Ammon's horn (tissue), 1 donor: ENCODE measurements at places on chromosomes 16 and 17.

DNA sequence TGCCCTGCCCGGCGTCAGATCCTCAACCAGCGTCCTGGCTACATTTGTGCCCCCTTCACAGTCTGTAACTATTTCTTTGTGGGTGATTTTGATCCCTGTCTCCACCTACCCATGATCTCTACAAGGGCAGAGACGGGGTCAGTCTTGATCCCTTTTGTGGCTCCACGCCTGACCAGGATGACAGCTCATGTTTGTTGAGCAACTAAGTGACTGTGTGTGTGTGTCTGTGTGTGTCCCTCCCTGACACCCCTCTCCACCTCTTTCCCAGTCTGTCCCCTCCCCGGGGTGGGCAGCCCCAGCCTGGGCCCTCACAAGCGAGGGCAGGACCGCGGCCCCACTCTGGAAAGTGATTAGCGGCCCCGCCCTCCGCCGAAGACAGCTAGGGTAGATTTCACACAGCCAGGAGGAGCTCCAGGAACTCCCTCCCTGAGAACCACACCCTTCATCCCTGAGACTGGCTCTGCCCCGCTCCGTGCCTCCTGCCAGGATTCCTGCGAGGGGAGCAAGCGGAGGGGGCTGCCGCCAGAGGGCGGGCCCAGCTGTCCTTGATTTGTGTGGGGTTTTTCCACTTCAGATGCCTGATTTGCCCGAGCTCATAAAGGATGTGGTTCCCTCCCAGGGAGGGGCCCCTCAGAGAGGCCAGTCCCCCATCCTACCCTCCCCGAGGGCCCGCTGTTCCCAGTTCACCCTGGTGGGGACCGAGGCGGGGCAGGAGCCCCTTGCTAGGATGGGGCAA is 5.3 kb upstream of the HS3ST6 start:
- no peak for DNase-seq

GRCh38 chr17:63578027-63578768 is 22.5 kb upstream of the TACO1 start:
- no peak for DNase-seq

- DNase-seq = no peak
Measured at GRCh38 chr16:64047207-64047606, 1074.7 kb downstream of the CDH11 start.

- DNase-seq = no peak
Measured at GRCh38 chr16:12268606-12269005, 292.1 kb downstream of the SNX29 start.

GRCh38 chr16:25868706-25869370 is 177.1 kb downstream of the HS3ST4 start:
- DNase-seq = no peak

- DNase-seq = no peak
Measured at GRCh38 chr17:30848021-30848420, 16.3 kb downstream of the ATAD5 start.

DNA sequence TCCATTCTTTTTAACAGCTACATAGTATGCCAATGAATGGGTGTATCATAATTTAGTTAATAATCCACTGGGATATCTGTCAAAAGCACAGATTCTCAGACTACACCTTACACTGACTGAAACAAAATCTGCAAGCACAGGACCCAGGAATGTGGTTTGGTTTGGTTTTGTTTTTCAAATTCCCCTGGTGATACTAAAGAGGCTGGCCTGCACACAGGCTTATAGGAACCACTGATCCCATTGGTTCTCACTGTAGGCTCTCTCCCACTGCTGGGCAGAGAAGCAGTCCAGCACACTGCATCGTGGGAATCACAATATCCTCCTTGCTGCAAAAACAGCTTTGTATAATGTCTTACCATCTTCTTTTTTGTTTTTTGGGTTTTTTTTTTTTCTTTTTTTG is 67.1 kb downstream of the TEX14 start:
- no peak for DNase-seq

GRCh38 chr17:8949061-8949661 is 16.3 kb downstream of the PIK3R5 start:
- DNase-seq = no peak

- no peak for DNase-seq
Measured at GRCh38 chr16:11329071-11329491, 16.2 kb upstream of the RMI2 start.

- no peak for DNase-seq
Measured at GRCh38 chr17:18344021-18344420, 19.3 kb downstream of the SHMT1 start.

DNA sequence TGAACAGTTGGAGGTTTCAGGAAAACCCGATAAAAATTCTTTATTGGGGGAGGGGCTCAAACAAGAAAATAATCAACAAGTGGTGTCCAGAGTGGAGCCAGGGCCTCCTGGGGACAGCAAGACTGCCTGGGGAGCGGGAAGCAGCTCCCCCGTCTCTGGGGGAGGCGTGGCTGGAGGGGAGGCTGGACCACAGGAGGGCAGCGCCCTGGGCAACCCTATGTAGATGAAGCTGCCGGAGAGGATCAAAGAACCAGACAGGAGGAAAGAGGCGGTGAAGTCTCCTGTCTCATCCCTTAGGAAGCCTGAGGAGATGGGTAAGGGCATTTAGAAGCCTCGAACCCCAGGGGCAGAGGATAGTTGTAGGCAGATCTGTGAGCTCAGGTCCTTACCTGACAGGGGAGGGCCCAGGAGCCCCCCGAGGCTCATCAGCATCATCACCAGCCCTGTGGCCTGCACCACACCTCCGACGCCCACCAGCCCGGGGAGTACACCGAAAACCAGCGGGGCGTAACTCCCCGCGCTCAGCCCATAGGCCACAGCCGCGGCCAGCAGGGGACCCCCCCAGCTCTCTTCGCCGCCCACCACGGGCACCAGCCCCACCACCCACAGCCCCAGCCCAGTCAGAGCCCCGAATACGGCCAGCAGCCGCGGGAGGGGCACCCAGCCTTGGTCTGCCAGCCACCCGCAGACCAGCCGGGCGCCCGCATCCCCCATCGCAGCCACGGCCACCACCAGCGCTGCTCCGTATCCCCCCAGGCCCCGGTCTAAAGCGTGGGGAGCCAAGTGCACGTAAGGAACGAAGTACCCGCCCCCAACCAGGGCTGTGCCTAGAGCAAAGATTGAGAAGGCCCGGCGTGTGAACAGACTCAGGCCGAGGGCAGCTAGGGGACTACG is 2.0 kb downstream of the SLC16A11 start:
- DNase-seq = no peak

DNA sequence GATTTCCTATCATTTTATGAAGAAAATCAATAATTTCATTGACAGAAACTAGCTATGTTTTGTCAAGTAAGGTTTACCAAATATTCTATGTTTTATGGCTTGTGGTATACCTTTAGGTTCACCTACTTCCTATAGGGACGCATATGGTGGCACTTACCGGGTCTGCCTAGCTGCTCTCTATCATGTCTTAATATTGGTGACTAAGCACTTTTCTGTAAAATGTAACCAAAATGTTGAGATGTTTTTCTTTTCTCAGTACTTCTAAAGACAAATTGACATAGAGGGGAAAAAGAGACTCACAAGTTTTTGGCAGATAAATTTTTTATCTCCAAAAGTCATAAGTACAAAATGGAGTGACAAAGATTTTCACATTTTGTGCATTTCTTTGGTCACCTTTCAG is 22.6 kb upstream of the MYH4 start:
- DNase-seq = no peak
